Parietal lobe (tissue), 2 donors: ENCODE measurements at places on chromosomes 6 and 20. TPM values are rescaled to one million over a fixed set of nuclear protein-coding genes. Genes with fewer than 3 reads are reported as not detected.

ELOVL4 gene
- 29.1 TPM for total RNA-seq

MAK gene
- total RNA-seq = 0.31 TPM

AKIRIN2 gene
- 66.4 TPM for total RNA-seq

DAAM2 gene
- total RNA-seq = 14.1 TPM

SUPT3H gene
- total RNA-seq = 29.4 TPM

BPI gene
- total RNA-seq = not detected

NDUFAF4 gene
- total RNA-seq = 25.0 TPM

BEND6 gene
- total RNA-seq = 20.7 TPM
